ENCODE measurements at places on chromosomes 3 and 15. TPM values are rescaled to one million over a fixed set of nuclear protein-coding genes. Genes with fewer than 3 reads are reported as not detected.

DNA sequence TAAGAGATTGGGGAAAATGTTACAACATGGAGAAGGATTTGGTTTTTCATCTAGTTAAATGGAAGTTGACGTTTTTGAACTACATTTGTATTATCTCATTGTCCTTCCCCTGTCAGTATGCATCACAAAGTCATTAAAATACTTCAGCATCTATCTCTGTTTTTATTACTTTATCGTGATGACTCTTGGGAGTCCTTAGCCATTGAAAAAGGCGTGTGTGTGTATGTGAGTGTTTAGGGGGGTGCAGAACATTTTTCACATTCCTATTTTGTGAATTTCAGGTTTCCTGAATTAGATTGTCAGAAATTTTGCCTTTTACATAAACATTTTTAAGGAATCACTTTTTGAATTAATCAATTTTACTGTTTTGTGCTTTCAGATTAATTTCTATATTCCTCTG, 360.6 kb upstream of the SGO1 start:
- H3K4me1 ChIP-seq: no peaks in the 10 kb centered on the region
- H3K4me3 ChIP-seq: no peak overlapping the region
- no peak overlapping the region for H3K27ac ChIP-seq
- no peaks in the 10 kb centered on the region for H3K27me3 ChIP-seq

GRCh38 chr3:34419801-34420200, 621.4 kb downstream of the PDCD6IP start:
- DNase-seq: no peak
- no peak overlapping the region for H3K27ac ChIP-seq
- H3K4me1 ChIP-seq: no peaks in the 10 kb centered on the region
- H3K27me3 ChIP-seq: no peaks in the 10 kb centered on the region
- H3K4me3 ChIP-seq: no peak overlapping the region

GRCh38 chr15:75192307-75192706, 9.4 kb upstream of the C15orf39 start:
- H3K36me3 ChIP-seq: no peaks in the 10 kb centered on the region
- H3K27me3 ChIP-seq: no peaks in the 10 kb centered on the region
- no peaks in the 10 kb centered on the region for H3K4me1 ChIP-seq
- no peak for DNase-seq
- H3K4me3 ChIP-seq: no peak overlapping the region

DNA sequence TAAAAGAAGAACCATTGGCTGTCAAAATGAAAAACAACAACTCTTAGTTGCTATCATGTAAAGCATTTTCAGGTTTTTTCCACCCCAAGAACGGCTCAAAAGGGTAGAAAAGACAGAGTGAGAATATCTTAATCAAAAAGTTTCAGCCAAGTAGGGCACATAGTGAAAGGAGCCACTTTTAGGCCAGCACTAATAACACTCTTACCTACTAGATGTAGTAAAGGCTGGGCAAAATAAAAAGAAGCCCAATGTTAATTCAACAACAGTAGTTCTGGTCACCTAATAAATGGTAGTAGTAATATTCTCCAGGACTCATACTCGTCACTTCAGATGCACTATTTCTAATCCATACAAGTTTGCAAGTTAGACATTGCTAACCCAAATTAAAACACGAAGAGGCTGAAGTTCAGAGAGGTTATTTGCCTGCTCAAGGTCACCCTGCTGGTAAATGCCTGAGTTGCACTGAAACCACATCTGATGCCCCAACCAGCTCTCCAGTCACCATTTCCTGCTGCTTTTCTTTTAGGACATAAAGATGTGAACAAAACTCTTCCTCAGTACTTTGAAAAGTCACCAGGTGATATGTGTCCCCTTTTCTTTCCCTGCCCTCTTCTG, 7.5 kb downstream of the GOLIM4 start:
- no peak overlapping the region for H3K27ac ChIP-seq
- H3K4me1 ChIP-seq: peaks cover 34% of the 10 kb centered on the region
- no peaks in the 10 kb centered on the region for H3K36me3 ChIP-seq
- H3K4me3 ChIP-seq: no peak overlapping the region

- H3K27me3 ChIP-seq: peaks cover 3% of the 10 kb centered on the region
- no peak overlapping the region for H3K27ac ChIP-seq
- no peak for DNase-seq
- H3K4me1 ChIP-seq: no peaks in the 10 kb centered on the region
These were observed 198.7 kb upstream of the LYSMD4 start for GRCh38 chr15:99931703-99932603.

The EAF2 gene
- total RNA-seq: 5.3 TPM
